ENCODE measurements at places on chromosomes 5 and 9.

DNA sequence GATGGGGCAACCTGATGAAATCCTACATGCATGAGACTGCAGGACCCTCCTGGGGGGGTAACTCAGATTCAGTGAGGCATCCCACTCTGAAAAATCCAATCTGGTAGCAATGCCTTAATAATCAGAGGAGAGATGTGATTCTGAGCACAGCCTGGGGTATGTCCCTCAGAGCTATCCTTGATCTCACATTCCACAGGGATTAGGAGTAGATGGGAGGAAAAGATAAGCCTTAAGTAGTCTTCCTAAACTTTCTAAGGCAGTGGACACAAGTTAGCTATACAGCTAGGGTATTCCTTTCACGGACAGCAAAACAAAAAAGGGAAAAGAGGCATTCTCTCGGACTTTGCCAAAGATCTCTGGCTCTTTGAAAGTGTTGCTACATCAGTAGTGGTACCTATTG lies 3.9 kb upstream of the SPATA9 start:
- no peak for DNase-seq

- no peak for DNase-seq
Measured at GRCh38 chr9:93307468-93308157, 123.7 kb downstream of the WNK2 start.

DNA sequence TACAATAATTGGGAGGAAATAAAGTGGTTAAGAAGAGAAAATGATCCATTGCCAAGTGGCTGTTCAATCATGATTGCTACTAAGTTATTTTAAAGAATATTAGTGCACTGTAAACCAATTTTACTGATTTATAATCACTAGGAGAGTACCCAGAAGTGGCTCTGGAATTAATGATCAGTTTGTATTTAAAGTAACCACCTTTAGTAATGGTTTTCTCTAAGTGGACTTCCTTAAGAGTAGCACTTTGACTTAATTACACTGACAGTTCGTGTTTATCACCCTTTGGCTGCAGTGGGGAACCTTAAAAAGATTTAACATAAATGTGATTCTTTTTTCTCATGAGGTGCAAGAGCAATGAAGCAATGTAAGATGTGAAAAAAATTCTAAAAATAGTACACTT lies 310.8 kb downstream of the CDH12 start:
- DNase-seq, result no peak

- DNase-seq, result peak; percentile 93
Measured at GRCh38 chr9:89606624-89607311, 2.0 kb downstream of the GADD45G start.

DNA sequence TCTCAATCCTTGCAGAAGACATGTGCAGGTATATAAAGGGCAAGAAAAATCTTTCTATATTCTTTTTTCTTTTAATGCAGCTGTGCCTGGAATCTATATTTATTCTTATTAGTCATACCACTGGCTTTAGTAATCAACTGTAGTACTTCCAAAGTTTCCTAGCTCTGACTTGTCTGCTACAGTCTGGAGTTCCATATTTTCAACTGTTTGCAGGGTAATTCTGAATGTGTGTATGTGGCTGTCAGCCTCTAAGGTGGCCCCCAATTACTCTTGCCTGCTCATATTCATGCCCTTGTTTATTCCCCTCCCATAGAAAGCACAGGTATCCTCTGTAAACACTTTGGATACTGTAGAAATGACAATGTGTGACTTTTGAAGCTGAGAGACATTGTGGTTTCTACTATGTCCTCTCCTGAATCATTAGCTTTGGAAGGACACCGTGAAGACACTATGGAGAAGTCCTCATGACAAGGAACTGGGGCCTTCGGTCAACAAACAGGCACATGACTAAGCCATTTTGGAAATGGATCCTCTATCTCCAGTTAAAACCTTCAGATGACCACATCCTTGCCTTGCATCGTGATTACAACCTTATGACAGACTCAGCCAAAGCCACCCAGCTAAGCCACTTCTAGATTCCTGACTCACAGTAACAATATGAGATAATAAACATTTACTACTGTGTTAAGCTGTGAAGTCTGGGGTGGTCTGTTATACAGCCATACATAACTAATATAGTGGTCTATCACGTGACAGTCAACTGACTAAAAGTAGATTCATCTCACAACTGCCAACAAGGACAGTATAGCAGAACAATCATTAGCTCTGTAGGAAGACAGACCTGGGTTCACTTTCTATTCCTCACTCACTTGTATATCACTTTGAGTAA lies 49.5 kb upstream of the SUSD1 start:
- DNase-seq, result peak; percentile 93

- no peak for DNase-seq
Measured at GRCh38 chr5:159536646-159537045, 206.4 kb upstream of the IL12B start.

- peak; percentile 63 for DNase-seq
Measured at GRCh38 chr9:21995666-21996398, 1.2 kb downstream of the CDKN2B-AS1 start.

DNA sequence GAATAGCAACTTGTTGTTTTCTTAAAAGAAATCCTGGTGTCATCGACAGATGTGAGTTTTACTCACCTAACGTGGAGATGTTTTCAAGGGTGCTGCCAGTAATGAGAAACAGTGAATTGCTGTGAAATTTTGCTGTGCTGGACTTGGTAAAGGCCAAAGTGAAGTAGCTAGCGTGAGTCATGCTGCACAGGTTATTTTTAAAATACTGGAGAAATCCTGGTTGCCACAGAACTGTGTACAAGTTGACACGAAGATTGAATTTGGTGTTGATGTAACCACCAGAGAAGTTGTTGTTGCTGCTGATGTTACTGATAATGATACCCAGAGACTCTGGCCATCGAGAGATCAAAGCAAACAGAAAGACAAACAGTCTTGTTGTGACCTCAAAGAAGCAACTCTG lies 187.9 kb upstream of the NFIL3 start:
- no peak for DNase-seq

DNA sequence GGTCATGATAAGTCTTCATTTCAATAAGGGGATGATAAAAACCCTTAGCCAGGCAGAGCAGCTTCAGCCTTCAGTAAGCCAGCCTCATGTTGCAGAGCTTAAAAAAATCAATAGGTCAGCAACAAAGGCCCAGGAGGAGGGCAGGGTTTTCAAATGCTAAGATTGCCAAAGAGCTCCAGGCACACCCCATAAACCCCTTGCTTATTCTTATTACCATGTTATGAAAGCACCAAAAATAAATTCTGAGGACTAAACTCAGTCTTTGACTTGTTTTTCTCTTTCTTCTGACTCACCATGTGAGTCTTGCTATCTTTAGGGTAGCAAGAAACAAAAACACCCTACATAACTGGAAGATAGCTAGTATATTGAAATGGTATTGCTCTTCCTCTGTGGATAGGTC lies 317.1 kb downstream of the KCTD16 start:
- no peak for DNase-seq

DNA sequence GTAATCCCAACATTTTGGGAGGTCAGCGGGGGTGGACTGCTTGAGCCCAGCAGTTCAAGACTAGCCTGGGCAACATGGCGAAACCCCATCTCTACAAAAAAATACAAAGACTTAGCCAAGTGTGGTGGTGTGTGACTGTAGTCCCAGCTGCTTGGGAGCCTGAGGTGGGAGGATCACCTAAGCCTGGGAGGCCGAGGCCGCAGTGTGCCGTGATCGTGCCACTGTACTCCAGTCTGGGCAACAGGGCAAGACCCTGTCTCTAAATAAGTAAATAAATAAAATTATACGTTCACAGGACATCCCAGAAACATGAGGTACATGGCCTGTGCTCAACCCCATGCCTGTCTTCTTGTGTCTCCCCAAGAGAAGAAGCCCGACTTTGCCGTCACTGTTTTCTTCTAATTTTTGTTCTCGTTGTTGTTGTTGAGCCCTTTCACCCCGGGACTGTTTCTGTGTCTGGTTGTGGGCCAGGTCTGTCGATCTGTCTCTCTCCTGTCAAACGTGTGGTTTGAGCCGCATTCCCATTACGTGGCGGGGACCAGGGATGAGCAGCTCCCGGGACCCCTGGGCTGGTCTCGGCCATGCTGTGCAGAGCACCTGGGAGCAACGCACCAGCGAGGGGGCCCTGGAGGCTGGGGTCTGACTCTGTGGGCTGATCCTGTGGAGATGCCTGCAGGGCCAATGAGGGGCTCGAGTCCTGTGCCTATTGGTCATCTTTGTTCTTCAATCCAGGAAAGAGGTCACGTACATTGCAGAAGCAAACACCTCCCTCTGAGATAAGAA lies 32.2 kb downstream of the NACC2 start:
- no peak for DNase-seq

GRCh38 chr9:129708793-129709192 lies 43.3 kb downstream of the PRRX2 start:
- DNase-seq, result no peak

DNA sequence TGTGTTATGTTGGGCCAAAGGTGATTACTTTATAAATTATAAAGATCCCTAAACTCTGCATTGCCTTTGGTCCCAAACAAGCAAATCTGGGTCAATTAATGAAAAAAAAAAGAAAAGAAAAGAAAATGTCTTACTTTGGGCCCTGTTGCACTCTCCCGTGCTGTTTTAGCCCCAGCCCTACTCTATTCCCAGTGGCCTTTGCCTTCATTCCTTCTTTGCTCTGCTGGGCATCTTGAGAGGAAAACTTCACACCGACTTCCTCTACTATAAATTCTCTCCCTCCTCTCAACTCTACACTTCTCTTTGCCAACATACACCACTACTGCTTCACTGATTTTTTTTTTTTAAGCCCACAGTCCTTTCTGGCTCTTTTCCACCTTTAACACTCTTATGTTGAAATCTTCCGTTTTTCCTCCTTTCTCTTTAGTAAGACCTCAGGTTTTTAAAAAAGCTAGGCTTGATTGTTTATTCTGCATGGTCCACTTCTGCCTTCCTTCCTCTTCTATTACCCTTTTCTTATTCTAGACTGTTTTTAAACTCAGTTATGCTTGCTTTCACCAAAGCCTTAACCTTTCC lies 4.5 kb upstream of the MSMP start:
- no peak for DNase-seq

DNA sequence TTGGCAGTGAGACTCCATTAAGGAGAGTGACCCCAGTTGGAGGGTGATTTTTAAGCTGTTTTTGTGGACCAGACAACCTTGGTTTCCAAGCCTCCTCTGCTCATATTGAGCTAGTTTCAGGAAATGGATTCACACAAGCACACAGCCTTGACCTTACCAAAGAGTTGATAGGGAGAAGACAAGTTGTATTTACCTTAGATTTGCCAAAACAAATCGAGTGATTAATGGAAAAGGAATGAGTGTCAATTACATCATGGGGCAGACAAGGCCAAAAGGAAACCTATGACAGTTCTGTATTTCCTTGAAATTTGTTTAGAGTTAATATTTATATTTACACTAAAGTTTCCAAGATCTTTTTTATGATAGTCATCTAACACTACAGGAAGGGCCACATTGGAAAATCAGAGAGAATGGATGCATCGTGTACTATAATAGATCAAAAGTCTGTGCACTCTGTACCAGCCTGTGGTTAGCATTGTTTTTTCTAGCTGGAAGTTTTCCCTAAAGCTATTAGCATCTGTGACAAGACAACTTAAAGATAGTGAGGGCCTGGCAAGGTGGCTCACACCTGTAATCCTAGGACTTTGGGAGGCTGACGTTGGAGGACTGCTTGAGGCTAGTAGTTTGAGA lies 86.0 kb upstream of the FER start:
- DNase-seq, result no peak

- DNase-seq, result no peak
Measured at GRCh38 chr9:134085674-134086073, 17.8 kb upstream of the BRD3 start.

GRCh38 chr5:172971482-172971881 lies 12.1 kb upstream of the ATP6V0E1 start:
- DNase-seq, result peak; percentile 49

DNA sequence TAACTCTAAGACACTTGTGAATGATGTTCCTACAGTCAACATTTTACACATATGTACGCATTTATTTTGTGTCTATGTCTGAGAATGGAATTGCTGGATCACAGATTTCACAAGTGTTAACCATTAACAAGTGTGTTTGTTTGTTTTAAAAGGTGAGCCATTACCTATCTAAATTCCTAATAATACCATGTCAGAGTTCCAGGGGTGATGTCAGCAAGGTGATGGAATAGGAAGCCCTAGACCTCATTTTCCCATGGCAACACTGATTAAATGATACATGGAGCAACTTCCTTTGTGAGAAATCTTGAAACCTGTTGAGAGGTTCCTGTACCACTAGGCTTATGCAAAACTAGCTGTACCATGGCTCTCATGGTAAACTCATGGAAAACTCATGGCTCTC lies 309.7 kb downstream of the CYLC2 start:
- no peak for DNase-seq
